ENCODE measurements at places on chromosomes 3 and 15.

GRCh38 chr3:66476852-66477381 is 23.9 kb downstream of the LRIG1 start:
- no peak for DNase-seq

- DNase-seq, result no peak
Measured at GRCh38 chr15:78247911-78248310, 13.5 kb upstream of the ACSBG1 start.

DNA sequence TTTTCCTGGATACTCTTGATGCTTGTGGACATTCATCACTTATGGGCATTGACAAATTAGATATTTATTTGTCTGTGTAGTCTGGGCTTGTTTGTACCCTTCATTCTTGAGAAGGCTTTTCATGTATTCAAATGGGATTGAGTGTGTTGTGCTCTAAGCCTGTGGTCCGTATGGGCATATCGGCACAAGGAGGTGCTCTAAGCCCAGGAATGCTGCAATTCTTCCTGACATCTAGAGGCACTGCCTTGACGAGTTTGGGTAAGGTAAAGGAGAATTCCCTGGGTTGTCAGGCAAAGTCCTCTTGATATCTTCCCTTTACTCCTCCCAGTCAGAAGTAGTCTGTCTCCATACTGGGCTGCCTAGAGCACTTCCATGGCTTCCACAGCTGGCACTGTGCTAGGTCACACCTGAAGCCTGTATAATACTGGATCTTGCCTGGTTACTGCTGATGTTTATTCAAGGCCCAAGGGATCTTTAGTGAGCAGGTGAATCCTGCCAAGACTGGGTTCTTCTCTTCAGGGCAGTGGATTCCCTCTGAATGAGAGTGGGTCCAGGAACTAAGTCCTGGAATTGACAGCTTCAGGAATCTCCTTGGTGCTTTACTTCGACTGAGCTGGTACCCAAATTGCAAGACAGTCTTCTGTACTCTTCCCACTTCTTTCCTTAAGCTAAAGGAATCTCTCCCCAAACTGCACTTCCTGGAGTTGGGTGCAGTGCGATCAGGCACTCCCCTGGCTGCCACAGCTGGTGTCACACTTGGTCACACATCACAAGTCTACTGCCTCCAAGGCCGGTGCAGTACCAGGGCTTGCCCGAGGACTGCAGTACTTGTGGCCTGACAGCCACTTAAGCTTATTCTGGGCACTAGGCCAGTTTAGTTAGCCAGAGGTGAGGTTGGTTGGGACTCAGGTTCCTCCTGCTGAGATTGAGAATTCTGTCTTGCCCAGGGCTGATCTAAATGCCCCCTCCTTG is 46.0 kb downstream of the GALK2 start:
- DNase-seq, result no peak

GRCh38 chr3:32249184-32249782 is 10.8 kb downstream of the CMTM8 start:
- no peak for DNase-seq

DNA sequence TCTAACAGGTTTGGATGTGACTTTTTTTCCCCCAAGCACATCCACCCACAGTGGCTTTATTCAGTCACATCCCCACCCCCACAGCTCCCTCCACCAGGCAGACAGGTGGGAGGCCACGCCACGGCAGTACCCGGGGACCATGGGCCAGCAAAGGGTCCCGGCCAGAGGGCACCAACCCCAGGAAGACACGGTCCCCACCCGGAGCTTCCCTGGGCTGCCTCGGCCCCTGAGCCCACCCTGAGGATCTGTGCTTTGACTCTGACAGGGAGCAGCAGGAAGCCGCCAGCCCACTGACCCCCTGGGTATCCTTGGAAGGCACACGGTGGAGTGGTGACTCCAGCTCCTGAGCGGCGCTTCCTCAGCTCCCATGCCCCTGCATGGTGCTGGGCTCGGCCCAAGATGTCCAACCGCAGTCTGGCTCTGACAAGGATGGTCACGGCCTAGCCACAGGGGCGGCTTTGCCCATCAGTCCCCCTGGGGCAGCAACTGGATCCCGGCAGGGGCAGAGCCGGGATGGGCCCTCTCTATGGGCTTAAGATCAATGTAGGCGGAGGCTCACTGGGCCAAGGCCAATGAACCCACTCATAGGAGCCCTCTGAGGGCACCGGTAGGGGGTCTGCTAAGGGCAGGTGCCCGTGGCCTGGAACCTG is 66.2 kb upstream of the TTBK2 start:
- no peak for DNase-seq

DNA sequence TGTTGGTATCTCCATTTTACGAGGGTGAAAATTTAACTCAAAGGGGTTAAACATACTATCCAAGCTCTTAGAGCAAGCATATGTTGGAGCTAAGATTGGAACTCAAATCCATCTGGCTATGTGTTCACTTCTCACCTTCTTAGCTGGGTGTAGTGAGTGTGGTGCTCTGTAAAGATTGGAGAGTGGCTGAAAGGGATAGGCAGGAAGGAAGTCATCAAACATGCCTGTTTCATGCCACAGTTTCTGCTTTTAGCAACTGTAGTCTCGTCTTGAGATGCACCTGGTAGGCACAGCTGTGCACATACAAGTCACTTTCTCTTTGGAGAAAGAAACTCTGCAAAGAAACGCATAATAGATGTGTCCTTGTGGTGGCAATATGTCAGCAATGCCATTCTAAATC is 189.1 kb upstream of the MDFIC2 start:
- DNase-seq, result no peak

DNA sequence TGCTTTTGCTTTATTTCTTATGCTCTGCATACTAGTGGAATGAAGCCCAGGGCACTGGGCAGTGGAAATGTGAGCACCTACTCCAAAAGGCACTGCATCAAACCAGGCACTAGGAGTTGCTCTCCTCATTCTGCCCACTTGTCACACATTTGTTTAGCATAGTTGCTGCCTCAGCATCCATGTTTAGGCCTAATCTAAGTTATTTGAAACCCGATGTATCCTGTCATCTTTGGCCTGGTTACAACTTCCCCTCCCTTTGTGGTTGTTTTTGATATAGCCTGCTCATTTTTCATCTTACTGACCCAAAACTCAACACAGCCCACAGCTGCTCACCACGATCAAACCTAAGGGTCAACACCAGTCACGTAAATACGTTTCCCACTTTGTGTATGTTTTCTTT is 82.2 kb upstream of the SELENOK start:
- DNase-seq, result no peak

DNA sequence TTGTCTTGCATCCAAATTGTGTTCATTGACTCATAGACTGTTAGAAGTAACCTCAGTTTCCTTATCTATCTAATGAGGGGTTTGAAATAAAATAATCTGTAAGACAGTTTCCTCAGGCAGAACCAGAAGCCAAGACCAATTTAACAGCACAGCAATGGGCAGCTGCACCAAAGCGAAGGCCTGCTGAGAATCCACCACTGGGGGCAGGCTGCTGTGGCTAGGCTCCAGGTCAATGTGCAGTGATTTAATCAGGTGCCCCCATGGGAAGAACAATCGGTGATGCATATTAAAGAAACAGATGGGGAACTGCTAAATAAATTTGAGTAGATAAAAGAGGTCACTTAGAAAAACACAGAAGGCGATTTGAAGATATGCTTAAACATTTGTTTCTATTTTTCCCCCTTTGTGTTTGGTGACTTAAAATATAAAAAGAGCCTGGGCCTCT is 28.0 kb upstream of the TMOD3 start:
- no peak for DNase-seq

- no peak for DNase-seq
Measured at GRCh38 chr15:40744815-40745152, 10.3 kb downstream of the RMDN3 start.

DNA sequence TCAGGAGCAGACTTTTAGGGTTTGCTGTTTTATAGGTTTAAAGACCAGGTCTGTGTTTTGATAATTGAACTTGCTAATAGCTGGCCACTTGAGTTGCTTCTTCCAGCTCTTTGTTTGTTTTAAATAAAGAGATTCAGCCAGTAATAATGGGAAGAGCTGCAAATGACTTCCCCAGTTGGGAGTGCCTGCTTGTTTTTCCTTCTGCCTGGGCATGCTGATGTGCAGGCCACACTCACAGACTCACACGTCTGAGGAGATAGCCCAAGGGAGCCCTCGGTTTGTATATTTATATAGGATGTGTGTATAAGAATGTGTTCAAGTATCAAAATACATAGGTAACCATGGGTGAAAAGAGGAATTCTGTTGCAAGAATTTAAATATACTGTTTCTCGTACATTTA is 78.2 kb upstream of the BOC start:
- DNase-seq, result no peak

- DNase-seq, result no peak
Measured at GRCh38 chr3:128950223-128950938, 43.5 kb downstream of the CFAP92 start.

GRCh38 chr3:71784201-71784913 is 591 bp downstream of the PROK2 start:
- DNase-seq, result no peak

DNA sequence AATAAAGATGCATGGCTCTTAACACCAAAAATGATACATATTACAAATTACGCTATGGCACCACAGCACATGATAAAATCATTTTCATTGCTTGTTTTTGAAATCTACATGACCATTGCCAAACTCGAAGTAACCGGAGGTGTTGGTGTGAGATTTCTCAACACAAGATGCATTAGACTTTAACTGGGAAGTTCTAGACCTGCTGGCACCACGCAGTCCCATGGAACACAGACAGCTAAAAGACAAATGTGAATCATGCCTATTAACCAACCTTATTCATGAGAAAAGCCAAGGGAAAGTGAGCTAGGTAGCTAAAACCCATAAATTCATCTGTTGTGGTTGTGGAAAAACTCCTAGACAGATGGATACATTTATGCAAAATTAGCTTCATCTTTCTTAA is 595.4 kb downstream of the FOXP1 start:
- DNase-seq, result no peak

GRCh38 chr3:189588070-189588469 is 43.1 kb upstream of the TP63 start:
- no peak for DNase-seq

Data from stimulated activated CD4-positive, alpha-beta T cell treated with anti-CD3 and anti-CD28 coated beads, Interleukin-1b, Interleukin-23, amount 100 ng/mL, for 1 hour (primary cell).